ENCODE measurements at places on chromosomes 12 and 14.

DNA sequence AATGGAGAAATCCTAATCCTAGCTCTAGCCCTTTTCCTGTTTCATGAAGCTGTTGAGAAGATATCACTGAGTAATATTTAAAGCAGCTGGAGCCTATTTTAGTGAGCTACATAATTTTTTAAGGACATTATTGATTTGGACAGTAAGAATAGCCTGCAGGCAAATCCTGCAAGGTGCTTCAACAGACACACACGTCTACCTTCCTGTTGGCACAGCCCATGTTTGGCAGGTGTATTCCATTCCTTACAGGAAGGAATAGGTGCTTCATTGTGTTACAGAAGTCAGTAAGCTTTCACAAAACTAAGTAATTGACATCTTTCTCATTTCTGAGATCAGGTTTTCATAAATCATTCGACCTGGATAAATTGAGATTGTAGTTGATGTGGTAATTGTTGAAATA, 50.6 kb downstream of the FOXA1 start:
- DNase-seq, result no peak

DNA sequence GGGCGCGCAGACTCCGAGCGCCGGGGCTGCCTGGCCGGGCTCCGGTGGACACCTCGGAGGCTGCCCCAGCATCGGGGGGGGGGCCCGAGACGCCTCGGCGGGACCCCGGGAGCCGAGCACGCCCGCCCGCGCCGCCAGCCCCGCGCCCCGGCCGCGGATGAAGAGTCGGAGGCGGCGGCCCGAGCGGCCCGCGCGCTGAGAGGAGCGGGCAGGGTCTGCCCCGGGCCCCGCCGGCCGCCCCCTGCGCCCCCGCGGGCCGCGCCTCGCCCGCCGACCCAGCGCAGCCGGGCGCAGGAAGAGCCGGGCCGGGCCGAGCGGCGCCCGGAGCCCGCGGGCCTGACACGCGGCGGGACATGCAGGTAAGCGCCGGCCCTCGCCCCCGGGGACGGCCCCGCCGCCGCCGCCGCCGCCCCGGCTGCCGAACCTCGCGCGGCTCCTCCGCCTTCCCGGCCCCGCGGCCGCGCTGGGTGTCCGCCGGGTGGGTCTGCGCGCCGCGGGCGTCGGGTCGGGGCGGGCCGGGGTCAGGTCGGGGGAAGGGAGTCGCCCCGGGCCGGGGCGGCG, 63.7 kb downstream of the FBXL14 start:
- DNase-seq, result no peak

GRCh38 chr12:111311011-111311410, 57.9 kb downstream of the PHETA1 start:
- no peak for DNase-seq

DNA sequence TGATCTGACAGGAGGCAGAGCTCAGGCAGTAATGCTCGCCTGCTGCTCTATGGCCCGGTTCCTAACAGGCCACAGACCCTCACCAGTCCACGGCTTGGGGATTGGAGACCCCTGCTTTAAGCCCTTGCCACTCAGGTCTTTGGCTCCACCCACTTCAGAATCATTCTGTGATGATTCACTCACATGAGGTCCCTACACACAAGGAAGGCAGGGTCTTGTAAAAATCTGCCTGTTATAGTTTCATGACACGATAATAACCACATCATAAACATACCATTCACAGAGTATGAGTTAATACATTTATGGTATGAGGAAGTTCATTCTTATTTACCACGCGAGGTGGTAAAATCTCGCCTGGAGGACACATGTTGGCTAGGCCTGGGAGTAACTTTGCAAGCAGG, 29.0 kb upstream of the MAX start:
- DNase-seq, result no peak

DNA sequence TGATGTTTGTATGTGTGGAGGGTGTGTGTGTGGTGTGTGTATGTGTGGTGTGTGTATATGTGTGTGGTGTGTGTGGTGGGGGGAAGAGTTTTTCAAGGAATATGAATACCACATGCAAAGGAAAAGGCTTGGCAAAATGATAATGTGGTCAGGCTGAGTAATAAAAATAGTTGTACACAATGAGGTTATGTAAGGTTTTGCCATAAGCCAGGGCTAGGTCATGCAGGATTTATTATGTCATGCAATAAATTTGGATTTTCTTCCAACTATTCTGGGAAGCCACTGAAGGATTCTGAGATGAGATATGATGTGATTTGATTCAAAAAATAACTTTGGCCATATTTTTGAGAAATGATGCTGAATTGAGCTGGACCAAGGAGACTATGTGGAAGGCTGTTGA, 1191.6 kb upstream of the SEL1L start:
- no peak for DNase-seq

GRCh38 chr14:55900749-55901148, 217.5 kb upstream of the PELI2 start:
- no peak for DNase-seq

- DNase-seq, result no peak
Observed at GRCh38 chr14:23632461-23633159, 3.6 kb upstream of the DHRS2 start.

DNA sequence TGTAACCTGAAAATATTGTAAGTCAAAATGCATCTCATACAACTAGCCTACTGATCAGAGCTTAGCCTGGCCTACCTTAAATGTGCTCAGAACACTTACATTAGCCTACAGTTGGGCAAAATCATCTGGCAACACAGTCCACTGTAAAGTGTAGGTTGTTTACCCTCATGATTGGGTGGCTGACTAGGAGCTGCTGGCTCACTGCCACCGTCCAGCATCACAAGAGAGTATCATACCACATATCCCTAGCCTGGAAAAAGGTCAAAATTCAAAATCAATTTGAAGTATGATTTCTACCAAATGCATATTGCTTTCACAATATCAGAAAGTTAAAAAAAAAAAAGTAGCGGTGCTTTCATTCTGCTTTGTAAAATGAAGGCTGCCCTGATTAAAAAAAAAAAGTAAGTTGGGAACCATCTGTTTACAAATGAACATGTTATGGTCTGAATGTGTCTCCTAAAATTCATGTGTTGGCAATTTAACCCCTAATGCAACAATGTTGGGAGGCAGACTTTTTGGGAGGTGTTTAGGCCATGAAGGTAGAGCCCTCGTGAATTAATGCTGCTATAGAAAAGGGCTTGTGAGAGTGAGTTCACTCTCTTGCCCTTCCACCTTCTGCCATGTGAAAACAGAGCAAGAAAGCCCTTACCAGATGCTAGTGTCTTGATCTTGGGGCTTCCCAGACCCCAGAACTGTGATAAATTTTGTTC, 211.8 kb downstream of the PPM1H start:
- no peak for DNase-seq
